ENCODE measurements at places on chromosomes 12 and 14. TPM values are rescaled to one million over a fixed set of nuclear protein-coding genes. Genes with fewer than 3 reads are reported as not detected.

The SLC25A47 gene
- total RNA-seq, result not detected

The LMNTD1 gene
- 0.13 TPM for total RNA-seq

The KCNK10 gene
- total RNA-seq, result not detected

The KRT73 gene
- not detected for total RNA-seq

The PROX2 gene
- total RNA-seq, result not detected

The CLEC1A gene
- total RNA-seq, result not detected

The POTEM gene
- total RNA-seq, result not detected

The IQSEC3 gene
- total RNA-seq, result not detected

The PTPN21 gene
- total RNA-seq, result 13.3 TPM

The FGF6 gene
- total RNA-seq, result not detected

The ARG2 gene
- total RNA-seq, result 6.3 TPM

The DLK1 gene
- not detected for total RNA-seq

The NINJ2 gene
- total RNA-seq, result 5.2 TPM

The KRT77 gene
- not detected for total RNA-seq

The MDGA2 gene
- not detected for total RNA-seq

The RHOJ gene
- 1.6 TPM for total RNA-seq

The DPY19L2 gene
- total RNA-seq, result not detected

The OR4E2 gene
- not detected for total RNA-seq

The TBX3 gene
- total RNA-seq, result 25.1 TPM

The NKX2-1 gene
- not detected for total RNA-seq

The GZMB gene
- not detected for total RNA-seq

The MMP19 gene
- 17.6 TPM for total RNA-seq

The CPSF2 gene
- 38.7 TPM for total RNA-seq

The GALNT9 gene
- total RNA-seq, result 1.5 TPM
